ENCODE measurements at places on chromosomes 3 and 15.
A peak's percentile ranks its signal among the peaks of the same experiment; 100 is the strongest.

DNA sequence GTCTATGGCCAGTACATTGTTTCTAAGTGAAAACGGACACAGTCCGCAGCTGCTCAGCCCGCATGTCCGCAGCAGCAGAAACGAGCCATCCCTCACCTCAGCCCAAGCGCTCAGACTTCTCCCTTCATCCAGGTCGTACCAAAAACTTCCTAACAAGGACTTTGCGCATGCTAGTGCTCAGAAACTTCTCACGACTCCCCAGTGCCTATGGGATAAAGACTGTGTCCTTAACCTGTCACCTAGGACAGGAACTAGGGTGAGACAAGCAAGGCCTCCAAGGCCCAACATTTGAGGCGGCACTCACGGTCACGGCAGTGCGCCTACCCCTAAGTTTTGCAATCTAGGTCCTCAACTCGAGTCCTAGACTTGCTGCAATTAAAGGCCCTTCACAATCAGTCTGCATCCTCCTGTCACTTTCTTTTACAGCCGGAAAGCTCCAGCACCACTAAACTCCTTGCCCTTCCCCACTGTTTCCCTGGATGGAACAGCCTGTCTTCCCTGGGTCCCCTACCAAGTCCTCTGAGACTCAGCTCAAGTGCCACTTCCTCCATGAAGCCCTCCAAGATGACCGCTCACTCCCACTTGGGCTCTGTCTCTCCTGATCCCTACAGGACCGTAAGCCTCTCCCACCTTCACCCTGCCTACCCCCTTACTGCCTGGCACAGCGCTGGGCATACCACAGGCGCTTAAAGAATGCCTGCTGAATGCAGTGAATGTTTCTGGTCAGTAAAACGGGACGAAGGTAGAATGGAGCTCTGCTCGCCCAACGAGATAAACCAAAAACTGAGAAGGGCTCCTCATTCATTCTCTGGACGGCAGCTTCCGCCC, 1.2 kb downstream of the CLN6 start:
- no peak for DNase-seq

- no peak for DNase-seq
Observed at GRCh38 chr15:71088155-71088554, 27.1 kb upstream of the THSD4 start.

DNA sequence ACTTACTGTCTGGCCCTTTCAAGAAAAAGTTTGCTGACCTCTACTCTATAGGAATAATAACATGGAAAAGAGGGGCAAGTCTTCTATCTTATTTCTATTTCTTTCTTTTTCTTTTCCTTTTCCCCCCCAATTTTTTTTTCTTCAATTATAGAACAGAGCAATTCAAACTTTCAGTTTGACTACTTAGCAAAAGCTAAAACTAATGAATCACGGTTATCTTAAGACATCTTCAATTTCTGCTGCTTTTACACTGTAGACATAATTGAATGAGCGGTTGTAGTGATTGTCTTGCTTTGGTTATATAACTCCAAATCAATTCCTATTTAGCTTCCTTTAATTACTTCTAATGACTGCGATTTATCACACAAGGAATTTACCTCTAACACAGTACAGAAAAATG, 74.3 kb upstream of the P2RY1 start:
- no peak for DNase-seq

GRCh38 chr3:117562000-117562399, 852.4 kb downstream of the TUSC7 start:
- no peak for DNase-seq

DNA sequence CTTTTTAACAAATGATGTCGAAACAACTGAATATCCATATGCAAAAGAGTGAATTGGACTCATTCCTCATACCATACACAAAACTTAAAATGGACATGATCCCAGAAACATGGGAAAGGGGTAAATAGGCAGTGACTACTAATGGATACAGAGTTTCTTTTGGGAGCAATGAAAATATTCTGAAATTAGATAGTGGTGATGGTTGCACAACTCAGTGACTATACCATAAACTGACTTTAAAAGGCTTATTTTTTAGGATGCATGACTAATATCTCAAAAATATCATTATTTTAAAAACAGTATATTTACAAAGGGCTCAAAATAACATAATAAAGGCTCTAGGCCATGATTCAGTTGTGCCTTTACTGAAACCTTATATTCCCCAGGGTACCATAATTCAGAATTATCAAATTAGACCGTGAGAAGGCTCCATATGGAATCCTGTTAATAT, 16.3 kb upstream of the ATP13A3 start:
- no peak for DNase-seq

DNA sequence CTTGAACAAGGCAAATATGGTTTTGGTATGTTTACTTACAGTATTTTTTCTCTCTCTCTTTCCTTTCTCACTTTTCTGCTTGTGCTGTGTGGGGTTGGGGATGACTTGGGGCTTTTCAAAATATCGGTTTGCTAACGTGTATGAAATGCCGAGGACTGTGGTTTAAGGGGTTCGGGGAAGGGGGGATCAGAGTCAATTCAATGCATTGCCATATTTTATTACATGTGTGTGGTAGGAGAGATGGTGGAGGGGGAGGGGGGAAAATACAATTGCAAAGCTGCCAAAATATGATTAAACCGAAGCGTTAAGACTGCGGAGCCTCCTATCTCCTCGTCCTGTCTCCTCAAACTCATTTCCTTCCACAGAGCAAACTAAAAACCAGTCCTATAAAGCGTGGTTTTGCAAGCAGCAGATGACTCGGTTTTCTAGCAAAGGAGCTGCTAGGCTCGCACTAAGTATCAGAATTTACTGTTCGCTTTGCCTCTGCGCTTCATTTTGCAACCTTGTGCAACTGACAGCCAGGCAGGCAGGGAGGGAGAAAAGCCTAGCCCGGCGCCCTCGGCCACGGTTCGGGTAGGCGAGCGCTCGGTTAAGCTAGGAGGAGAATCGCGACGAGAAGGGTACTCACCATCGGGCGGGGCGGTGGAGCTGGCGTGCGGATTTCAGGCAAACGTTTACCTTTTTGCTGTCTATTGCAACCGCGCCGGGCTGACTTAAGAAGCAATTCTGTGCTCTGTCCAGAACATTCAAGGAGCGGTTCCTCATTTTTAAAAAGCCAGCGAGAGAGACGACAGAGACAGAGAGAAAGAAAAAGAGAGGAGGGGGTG, 4.0 kb upstream of the NR2F2 start:
- peak; percentile 25 for DNase-seq

- DNase-seq: no peak
Observed at GRCh38 chr3:18012436-18012835, 270.0 kb upstream of the TBC1D5 start.

GRCh38 chr3:4990069-4990468, 10.8 kb downstream of the BHLHE40 start:
- DNase-seq: no peak

- DNase-seq: no peak
Observed at GRCh38 chr3:58055314-58055713, 47.1 kb downstream of the FLNB start.

- no peak for DNase-seq
Observed at GRCh38 chr3:130276203-130276803, 69.2 kb upstream of the COL6A5 start.

GRCh38 chr3:106440672-106441071, 571.9 kb upstream of the CBLB start:
- DNase-seq: no peak

DNA sequence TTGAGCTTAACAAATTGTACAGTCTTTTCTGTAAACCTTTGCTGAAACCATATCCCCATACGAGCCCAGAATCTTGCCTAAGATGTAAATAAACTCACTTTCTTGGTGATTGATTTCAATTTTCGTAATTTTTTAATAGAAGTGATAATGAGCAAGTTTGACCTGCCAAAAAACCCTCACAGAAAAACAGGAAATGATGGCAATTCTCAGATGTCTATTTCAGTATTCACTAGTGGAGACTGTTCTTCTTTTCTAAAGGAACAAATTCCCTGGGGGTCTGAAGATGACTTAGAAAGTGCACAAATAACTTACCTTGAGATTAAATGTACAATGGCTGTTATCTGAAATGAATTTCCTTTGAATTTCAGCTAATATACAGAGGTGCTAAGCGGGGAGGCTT, 116.5 kb upstream of the CMC1 start:
- no peak for DNase-seq

DNA sequence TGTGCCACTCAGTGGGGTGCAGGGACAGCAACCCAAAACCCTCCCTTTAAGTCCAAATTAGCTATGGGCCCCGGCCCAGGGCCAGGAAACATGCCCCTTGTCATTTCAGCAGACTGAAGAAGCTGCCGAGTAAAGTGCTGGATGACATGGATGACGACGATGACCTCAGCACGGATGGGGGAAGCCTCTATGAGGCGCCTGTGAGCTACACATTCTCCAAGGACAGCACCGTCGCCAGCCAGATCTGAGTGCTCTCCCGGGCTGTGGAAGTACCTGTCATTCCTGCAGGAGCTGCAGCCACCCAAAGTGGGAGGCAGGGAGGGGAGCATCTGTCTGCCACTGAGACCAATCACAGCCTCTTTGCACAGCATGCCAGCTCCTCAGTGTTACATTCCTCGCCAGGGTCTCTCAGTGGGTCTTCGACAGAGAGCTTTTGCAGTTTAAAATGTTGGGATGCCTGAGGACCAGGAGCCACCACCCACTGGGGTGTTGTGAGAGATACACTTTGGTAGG, 44.4 kb upstream of the MYZAP start:
- no peak for DNase-seq

- no peak for DNase-seq
Observed at GRCh38 chr15:78085928-78086327, 6.4 kb upstream of the SH2D7 start.

- no peak for DNase-seq
Observed at GRCh38 chr3:35028157-35028556, 611.2 kb upstream of the ARPP21 start.

- no peak for DNase-seq
Observed at GRCh38 chr15:64841060-64841343, 713 bp upstream of the PLEKHO2 start.

GRCh38 chr15:89785774-89786140, 9.6 kb downstream of the MESP2 start:
- no peak for DNase-seq

DNA sequence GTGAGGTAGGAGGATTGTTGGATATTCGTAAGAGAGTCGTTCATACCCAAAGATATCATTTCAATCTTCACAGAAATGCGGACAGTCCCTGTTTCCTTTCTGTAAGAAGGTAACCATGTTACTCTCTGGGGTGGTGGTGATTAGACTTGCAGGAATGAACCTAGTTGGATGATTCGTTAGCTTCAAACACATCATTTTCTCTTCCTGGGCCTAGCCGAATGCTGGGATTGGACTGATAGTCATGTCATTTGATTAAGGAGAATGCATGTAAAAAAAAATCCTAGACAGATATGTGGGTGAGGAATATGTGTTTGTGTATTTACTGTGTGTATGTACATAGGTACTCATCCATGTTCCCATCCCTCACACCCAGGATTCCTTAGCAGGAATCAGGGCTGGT, 12.4 kb downstream of the SLCO3A1 start:
- no peak for DNase-seq

All from breast epithelium (tissue), 4 donors.